ENCODE measurements at places on chromosomes 12 and 14.

DNA sequence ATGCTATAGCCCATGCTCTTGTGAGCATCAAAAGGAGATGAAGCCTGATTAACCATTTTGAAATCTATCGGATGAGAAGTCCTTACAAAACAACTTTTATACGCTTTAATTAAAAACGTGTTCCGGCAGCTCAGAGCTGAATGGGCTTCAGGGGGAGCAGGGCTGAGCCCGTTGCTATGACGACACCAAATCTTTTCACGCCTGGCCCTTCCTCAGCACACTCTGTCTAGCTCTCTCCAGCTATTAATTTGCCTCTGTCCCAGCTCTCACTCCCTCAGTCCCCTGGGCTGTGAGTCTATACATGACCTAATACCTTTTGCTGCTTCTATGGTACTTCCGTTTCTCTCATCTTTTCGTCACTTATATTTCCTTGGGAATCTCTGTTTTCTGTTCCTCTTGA, 15.8 kb downstream of the FOXA1 start:
- no peak for DNase-seq

- no peak for DNase-seq
Measured at GRCh38 chr12:122951406-122951805, 14.9 kb downstream of the ABCB9 start.

DNA sequence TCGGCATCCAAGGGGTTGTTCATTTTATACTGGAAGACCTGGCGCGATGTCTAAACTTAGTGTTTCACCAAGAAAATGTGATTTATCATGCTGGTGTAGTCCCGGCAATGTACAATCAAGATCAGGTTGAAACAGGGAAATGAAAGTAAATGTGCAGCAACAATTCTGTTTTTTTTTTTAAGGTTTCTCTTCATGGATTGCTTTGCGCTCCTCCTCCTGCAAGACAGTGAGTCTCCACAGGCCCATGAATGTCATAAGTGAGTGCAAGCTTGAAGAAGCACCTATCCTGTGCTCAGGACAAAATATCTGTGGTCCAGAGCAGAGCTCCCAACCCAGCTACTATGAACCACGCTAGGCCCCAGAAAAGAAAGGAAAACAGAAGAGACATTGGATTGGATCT, 143.4 kb downstream of the KCNK10 start:
- no peak for DNase-seq

DNA sequence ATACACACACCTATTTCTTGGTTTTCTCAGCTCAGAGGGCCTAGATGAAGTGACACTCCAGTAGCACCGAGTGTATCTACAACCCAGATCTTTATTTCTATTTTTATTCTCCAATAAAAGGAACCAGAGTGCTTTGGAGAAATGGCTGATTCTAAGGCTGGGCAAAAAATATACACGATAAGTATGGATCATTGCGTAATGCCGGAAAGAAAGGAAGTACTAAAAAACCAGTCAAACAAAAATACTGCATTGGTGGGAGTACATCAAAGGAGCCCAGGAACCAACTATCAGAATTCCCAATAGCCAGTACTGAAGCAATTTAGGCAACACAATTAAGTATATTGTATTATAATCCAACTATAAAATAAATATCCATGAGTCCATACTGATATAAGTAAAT, 400.9 kb upstream of the CCDC196 start:
- no peak for DNase-seq

GRCh38 chr14:52879958-52880357, 70.9 kb downstream of the FERMT2 start:
- DNase-seq = no peak

- DNase-seq = no peak
Measured at GRCh38 chr12:114834621-114835020, 150.6 kb upstream of the TBX3 start.

DNA sequence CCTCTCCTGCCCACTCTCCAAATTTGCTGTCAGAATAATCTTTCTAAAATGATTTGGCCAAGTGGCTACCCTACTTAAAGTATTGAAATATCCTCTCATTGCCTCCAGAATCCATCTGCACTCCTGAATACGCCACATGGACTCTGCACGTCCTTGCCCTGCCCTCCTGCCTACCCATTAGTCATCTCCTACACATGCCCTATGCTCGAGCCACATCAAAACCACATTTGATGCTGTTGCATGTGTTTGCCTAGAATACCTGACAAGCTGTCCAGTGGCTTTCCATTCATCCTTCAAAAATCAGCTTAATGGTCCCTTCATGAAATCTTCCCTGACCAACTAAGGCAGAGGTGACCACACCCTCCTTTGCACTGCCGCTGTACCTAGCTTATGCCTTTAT, 17.0 kb downstream of the VCPKMT start:
- DNase-seq = no peak

- DNase-seq = no peak
Measured at GRCh38 chr12:99232324-99232723, 415.2 kb upstream of the GARIN6 start.

GRCh38 chr14:55074662-55075061, 23.2 kb downstream of the MAPK1IP1L start:
- no peak for DNase-seq

GRCh38 chr12:29517264-29517663, 19.8 kb upstream of the OVCH1 start:
- no peak for DNase-seq

- peak; percentile 19 for DNase-seq
Measured at GRCh38 chr12:90959538-90960139, 4.7 kb upstream of the CCER1 start.

GRCh38 chr14:69043596-69044260, 64.6 kb upstream of the ACTN1 start:
- DNase-seq = no peak

GRCh38 chr14:69619012-69619411, 7.6 kb downstream of the SUSD6 start:
- no peak for DNase-seq

- no peak for DNase-seq
Measured at GRCh38 chr12:116876151-116876869, 4.9 kb downstream of the HRK start.

- DNase-seq = no peak
Measured at GRCh38 chr12:52148464-52149181, 43.2 kb downstream of the KRT80 start.

- DNase-seq = no peak
Measured at GRCh38 chr12:5589054-5589453, 157.1 kb downstream of the NTF3 start.

DNA sequence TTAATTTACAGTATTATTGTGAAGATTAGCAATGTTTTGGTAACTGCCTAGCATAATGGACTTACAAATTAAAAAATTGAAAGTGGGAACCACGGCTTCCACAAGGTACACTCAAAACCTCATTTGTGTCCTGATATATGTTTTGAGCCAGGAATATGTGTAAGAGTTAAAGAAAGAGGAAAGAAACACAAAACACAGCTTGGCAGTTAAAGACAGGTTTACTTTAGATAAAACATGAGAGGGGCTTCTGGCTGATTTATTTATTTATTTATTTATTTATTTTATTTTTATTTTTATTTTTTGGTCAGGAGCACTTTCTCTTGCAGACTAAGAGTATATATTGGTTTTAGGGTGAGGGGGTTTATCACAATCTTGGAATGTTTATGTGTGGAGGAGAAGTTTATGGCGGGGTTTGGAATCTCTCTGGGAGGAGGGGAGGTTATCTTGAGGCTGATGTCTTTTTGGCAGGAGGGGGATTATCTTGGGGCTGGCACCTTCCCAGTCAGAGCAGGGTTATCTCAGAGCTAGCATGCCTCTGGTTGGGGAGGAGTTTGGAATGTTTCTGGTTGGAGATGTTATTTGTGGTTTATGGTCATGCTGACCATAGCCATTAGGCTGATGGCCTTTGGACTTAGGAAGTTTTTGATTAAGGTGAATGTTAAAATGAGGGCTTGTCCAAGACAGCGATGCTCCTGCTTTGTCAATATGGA, 436.7 kb downstream of the DAD1 start:
- no peak for DNase-seq

GRCh38 chr12:10241727-10242126, 29.1 kb downstream of the GABARAPL1 start:
- DNase-seq = no peak

DNA sequence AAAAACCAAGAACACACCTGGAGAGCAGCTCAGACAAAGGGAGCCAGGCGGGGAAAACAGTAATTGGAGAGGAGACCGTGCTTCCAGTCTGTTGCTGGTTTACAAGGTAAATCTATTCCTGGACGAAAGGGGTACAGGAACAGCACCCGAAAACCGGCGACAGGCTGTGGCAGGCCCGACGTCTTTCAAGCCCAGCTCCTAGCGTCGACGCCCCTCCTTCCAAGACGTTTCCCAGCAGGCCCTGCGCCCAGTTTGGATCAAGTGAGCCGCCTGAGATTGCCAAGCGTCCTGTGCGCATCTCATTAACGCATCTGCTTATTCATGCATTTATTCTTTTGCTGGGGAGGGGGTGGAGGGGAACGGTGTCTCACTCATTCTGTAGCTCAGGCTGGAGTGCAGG, 1.4 kb downstream of the C12orf56 start:
- DNase-seq = no peak

DNA sequence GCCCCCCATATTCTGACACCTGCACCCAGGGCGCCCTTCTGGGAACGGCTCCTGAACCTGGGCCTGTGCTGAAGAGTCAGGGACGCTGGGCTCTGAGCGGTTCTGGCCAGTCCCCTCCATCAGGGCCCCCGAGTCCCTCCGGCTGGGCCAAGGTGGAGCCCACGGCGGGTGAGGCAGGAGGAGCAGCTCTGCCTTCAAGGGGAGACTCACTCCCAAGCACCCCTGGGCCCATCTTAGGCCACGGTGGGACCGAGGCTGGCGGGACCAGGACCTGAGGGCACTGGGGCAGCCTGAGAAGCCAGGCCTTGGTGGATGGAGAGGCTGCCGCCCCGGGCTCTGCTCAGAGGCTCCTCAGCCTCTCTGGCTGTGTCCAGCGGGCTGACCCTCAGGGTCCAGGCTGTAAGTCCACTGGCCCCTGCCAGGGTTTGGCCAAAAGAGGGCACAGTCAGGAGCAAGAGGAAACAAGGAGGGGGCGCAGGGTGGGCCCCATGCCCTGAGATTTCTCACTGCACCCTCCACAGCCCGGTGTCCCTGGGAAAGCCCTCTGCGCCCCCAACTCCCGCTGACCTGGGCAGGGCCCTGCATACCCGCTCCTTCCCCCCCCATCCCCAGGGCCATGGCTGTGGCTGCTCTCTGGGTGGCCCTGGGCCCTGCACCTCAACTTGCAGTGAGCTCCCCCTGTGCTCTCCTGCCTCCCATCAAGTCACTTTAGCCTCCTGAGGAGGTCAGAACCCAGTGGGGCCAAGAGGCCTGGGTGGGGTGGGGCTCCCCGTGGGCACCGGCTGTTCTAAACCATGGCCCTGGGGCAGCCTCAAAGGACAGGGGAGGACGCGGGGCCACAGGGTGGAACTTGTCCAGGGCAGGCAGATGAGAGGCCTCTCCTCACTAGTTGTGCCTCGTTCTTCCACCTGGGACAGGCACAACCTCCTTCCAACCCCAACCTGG, 266.4 kb upstream of the SFSWAP start:
- DNase-seq = no peak

- DNase-seq = no peak
Measured at GRCh38 chr12:5369298-5369697, 62.6 kb upstream of the NTF3 start.

DNA sequence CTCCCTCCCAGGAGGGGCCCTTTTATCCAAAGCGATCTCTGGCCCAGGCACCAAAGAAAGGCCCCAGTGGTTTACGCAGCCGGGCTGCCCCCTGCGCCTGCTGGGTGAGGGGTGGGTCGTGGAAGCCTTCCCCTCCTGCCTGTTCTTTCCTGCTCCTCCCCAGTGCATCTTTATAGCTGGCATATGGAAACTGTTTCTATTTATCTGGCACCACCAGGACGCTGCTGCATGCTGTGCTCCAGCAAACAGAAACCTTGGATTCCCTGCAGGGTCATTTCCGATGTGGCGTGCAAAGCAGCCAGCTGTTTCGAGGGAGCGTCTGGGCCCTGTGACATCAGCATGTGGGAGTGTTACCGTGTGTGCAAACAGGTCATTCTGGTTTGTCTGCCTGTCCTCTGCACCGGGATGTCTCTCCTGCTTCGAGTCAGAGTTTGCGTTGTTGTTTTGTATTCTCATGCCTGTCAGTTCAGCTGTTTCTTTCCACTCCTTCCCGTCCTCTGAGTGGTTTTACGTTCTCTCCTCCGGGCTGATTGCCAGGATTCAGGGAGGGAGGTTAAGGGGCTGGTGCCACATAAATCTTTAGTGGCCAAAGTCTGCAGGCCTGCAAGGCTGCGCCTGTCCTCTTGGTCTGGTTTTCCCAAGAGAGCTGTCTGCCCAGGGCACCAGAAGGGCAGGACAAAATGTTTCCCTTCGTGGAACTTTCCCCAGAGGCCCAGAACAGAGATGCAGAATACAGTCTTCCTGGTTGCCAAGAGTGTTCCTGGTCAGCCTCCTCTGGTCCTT, 24.6 kb downstream of the TPCN1 start:
- DNase-seq = no peak

GRCh38 chr12:51085757-51086156, 2.4 kb upstream of the CSRNP2 start:
- no peak for DNase-seq

DNA sequence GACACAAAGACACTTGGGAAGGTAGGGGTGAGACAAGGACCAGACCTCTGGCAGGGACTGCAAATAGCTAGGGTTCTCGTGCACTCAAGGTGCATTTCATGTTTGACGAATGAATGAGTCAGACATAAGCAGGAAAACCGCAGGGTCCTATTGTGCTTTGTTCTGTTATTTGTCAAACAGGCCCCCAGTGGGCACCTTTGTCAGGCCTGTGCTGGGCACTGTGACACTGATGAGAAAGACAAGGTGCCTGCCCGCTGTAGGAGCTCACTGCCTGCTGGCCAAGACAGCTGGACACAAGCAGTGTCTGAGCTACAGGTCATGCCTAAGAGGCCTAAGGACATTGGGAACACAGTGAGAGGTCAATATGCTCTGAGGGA, 2.3 kb downstream of the OTUB2 start:
- DNase-seq = no peak

GRCh38 chr14:75514673-75515628, 7.3 kb upstream of the BATF start:
- DNase-seq = peak; percentile 69

DNA sequence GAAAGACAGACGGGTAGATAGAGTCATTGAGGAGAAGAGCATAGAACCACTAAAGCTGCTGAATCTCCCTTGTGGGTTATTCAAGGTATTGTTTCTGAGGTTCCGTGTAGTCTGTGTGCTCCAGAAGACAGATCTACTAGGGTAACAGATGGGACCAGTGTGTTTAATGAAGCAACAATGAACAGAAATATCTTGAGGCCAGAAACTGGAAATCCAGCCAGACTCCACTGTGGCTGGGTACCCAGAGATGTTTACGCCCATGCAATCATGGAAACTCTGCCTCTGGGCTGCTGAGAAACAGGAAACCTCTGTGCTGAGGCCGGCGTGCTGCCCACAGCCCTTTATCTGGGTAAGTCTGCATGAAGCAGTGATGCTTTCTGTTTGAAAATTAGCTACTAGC, 8.3 kb downstream of the PROX2 start:
- DNase-seq = peak; percentile 45

DNA sequence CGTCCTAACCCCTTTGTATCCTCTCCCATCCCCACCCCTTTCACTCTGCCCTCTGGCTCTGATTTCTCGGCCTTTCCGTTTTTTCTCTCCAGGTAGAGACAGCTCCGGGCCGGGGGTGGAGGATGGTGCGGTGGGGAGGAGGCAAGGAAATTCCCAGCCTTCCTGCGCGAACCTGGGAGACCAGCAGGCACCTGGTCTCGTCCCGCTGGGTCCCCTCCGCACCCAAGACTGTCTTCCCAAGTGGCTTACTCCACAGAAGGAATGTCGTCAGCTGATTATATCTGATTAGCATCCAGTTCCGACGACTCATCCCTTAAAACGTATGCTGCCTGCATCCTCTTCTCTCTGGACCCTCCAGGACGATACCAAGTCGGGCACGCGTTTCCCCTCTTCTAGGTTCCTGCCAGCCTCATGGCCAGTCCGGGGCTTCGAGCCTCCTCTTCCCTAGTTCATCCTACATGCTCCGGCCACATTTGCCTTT, 42.2 kb upstream of the CAPRIN2 start:
- no peak for DNase-seq

Data from CD4-positive, alpha-beta T cell treated with Interleukin-12 subunit alpha and Interleukin-12 subunit beta, for 1 hour (primary cell).